Activated CD4-positive, alpha-beta T cell treated with anti-CD3 and anti-CD28 coated beads, Interleukin-10, Interleukin-2, amounts not matched to agents 100 ng/mL and 50 ng/mL, durations not matched to agents 16 hours and 8 hours (primary cell): ENCODE measurements at places on chromosomes 5 and 9.

DNA sequence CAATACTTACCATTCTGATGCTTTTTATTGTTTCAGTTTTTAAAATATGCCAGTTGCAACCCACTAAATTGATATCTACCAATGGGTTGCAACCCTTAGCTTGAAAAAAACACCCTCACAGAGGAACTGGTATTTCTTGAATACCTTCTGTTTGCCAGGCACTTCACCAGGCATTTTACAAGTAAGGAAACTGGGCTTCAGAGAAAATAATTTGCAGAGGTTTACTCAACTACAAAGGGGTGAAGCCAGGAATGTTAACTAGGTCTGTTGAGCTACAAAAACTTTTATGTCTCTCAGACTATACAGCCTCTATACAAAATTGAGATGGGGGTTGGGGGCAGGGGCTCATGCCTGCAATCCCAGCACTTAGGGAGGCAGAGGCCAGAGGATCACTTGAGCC lies 65.0 kb downstream of the STX17 start:
- no peak for DNase-seq

GRCh38 chr5:135076051-135076491 lies 42.0 kb upstream of the PITX1 start:
- DNase-seq = no peak

DNA sequence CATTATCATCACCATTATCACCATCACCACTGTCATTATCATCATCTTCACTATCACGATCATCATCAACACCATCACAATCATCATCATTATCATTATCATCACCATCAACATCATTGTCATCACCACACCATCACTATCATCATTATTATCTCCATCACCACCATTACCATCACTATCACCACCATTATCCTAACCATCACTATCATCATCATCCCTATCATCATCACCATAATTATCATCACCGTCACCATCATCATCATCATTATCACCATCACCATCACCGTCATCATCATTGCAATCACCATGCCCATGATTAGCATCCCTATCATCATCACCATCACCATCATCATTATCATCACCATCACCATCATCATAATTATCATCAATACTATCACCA lies 311.9 kb downstream of the IRX2 start:
- no peak for DNase-seq

GRCh38 chr5:67805666-67806348 lies 409.7 kb upstream of the PIK3R1 start:
- no peak for DNase-seq

DNA sequence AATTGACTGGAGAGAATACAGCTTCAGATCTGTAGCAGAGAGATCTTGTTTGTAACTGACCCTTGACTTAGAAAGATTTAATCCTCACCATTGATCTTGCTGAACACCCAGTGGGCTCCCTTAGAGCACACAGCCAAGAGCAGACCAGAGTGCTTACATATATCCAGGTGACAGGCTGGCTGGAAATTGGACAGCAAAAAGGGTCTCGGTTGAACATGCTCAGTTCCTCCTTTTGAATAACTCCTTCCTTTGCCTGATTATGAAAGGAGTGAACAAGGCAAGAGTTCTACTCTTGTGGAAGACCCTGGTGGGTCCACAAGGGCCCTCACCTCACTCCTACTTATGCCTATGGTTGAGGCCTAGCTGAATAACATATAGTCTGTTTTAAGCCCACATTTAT lies 134.2 kb upstream of the LHFPL2 start:
- no peak for DNase-seq

GRCh38 chr5:132557478-132558172 lies 848 bp downstream of the RAD50 start:
- DNase-seq = peak; percentile 65

- DNase-seq = no peak
Observed at GRCh38 chr5:90874066-90874465, 315.5 kb downstream of the ADGRV1 start.

DNA sequence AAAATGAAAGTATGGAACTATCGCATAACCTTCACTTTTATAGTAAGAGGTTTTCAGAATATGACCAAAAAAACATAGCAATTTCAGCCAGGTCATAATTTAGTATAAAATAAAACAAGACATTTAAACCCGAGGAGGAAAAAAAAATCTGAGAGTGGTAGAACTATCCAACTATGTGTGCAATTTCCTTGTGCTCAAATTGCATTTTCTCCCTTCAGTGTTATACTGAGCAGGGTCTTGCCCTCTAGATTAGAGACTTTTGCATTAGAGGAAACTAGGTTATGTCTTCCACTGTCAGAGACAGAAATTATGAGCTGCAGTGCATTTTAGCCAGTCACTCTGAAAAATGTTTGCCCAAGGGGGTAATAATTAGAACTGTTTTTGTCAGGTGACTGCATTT lies 330.6 kb downstream of the NR2F1-AS1 start:
- no peak for DNase-seq

DNA sequence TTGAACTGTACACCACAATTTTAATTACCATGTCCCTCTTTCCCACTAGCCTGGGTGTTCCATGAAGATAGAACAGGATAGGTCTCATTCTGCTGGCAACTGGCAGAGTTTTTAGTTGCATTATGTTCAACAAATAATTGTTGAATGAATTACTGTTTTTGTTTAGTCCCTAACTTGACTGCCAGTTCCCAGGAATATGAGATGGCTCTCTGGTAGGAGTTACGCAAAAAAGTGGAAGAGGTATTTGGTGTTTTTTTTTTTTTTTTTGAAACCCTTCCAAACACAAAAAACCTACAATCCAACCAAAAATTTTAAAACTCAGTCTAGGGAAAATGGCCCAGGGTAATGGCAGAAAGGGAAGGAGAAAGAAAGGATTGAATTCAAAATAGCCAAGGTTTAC lies 153.6 kb downstream of the GNAQ start:
- no peak for DNase-seq

DNA sequence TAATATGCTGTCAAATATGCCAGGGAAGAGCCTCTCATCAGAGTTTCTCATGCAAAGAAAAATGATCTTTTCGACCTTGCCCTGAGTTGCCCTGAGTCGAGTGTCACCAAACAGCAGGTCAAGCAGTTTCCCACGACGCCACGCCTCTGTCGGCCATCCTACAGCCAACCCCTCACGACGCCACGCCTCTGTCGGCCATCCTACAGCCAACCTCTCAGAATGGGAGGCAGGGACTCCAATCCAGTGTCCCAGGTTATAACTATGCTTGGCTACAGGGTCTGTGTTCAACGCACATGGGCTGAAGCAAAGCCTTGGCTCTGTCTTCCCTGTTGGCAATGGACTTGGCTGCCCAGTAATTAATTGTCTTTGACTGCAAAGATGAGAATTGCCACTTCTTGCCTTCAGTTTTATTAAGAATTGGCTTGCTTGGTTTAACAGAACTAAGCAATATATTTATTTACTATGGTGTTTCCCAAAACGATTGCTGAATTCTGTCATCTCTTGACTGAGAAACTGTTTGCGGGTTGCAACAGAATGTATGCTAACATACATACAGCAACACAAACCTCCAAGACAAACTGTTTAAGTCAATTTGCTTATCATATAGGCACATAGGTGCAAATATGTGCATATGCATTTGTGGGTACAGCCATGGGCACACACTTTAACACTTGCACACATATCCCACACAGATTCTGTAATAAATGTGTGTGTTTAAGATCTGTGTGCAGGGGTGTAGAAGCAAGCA lies 352.9 kb downstream of the GLIS3 start:
- no peak for DNase-seq

GRCh38 chr5:32507738-32508434 lies 63.3 kb upstream of the ZFR start:
- no peak for DNase-seq

- DNase-seq = no peak
Observed at GRCh38 chr5:139954462-139954861, 88.6 kb downstream of the NRG2 start.

GRCh38 chr5:174827558-174827957 lies 103.2 kb downstream of the MSX2 start:
- DNase-seq = no peak

- DNase-seq = no peak
Observed at GRCh38 chr5:59833448-59833847, 60.1 kb downstream of the PDE4D start.

DNA sequence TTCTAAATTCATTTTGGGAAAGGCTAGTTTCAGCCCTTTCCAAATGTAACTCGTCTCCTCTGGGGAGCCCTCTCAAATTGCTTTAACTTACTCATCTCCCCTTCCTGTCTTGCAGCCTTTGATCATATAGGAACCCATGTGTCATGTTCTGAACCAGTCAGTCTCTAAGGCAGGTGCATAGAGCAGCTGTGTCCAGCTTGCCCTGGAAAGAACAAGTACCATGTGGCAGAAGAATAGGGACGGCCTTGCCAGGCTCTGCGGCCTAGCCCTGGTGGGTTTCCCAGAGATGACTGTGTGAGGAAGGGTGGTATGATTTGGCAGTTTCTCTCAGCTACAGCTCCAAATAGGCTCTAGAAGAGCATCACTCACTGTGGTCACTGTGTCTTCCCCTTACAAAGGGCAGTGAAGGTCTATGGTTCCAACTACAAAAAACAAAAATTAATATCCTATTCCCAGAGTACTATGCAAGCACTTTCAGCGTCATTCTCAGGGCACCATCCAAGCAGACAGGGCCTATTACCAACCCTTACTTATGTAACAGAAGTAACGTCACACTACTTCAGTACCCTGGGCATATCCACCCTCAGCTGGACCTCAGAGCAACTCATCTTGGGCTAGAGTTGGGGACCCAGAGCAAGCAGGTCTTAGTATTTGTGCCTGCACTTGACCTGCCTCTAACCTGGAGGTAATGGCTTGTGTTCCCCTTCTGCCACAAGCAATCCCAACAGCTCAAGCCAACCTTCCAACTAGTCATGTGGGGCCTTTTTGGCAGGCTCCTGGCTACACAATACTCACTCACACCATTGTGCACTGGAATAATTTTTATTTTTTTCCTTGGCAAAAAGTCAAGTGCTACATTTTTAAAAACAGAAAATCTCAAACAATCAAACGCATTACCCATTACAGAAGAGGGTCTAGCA lies 37.2 kb upstream of the UBAP2 start:
- peak; percentile 34 for DNase-seq

- DNase-seq = no peak
Observed at GRCh38 chr5:78819166-78819565, 165.9 kb downstream of the ARSB start.

DNA sequence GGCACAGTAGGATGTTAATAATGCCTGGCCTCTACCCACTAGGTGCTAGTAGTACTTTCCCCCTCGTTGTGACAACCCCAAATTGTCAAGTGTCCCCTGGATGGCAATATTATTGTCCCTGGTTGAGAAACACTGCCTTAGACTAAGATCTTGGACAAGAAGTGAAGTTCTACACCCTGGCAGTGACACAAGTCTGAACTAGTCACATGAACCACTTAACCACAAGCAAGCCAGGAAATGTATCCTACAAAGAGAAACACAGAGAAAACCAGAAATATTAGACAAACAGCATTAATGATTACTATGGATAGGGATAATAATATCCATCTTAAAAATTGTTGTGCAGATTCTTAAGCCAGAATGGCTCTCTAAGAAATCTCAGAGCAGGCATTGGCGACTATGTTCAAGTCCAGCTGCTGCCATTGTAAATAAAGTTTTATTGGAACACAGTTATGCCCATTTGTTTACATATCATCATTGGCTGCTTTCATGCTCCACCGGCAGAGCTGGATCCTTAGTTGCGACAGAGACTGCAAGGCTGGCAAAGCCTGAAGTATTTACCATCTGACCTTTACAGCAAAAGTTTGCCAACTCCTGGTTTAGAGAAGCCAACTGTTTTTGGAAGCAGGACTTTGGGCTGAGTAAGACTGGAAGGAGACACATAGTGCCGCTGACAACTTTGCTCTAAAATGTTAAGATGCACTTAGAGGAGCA lies 80.8 kb downstream of the NTRK2 start:
- peak; percentile 61 for DNase-seq

- DNase-seq = no peak
Observed at GRCh38 chr9:96502539-96503373, 52.8 kb downstream of the HABP4 start.

DNA sequence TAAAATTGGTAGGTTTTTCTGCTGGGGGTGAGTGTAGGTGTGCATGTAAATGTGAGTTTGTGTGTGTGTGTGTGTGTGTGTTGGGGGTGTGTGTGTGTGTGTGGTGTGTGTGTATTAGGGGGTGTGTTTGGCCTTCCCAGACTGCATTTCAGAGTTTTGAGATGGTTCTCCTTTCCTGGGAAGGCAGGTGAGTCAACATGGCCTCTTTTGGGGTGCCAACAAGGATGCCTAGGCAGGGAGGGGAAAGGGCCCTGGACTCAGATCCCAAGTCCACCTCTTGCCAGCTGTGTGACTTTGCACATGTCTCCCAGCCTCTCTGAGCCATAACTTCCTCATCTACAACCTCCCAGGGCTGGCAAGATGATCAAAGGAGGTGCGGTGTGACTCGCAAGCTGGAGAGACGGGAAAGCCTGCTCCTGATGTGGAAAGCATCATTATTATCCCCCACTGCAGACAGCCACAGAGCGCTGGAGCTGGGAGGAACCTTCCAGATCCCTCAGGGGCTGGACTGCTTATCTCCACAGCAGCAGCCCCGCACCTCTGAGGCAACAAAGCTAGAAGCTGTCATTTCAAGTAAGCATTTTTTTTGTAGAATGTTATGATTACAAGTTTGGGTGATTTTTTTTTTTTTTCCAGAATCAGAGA lies 63.5 kb upstream of the TBC1D2 start:
- DNase-seq = no peak

- DNase-seq = no peak
Observed at GRCh38 chr5:101455851-101456250, 552.8 kb upstream of the ST8SIA4 start.

- DNase-seq = no peak
Observed at GRCh38 chr5:54249210-54250028, 61.0 kb downstream of the ARL15 start.

DNA sequence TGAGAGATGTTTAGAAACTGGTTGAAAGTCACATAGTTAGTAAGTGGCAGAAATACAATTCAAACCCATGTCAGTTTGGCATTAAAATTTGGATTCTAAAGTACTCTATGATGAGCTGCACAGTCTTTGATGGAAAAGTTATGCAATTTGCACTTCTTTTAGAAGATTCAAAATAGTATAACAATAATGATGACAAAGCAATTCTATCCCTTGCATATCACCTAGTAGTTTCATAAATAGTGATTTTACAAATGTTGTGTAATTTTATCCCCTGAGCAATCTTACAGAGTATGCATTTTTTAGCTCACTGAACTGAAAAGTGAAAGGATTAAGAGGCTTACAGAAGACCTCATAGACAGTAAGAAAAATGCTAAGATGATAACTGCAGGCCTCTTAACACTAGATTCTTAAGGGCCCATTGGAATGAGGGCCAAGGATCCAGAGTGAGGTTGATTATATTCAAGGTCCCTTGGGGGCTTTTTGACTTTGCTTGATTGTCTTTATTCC lies 3.7 kb downstream of the C5orf46 start:
- no peak for DNase-seq

- DNase-seq = no peak
Observed at GRCh38 chr5:81760521-81760920, 9.6 kb upstream of the SSBP2 start.

DNA sequence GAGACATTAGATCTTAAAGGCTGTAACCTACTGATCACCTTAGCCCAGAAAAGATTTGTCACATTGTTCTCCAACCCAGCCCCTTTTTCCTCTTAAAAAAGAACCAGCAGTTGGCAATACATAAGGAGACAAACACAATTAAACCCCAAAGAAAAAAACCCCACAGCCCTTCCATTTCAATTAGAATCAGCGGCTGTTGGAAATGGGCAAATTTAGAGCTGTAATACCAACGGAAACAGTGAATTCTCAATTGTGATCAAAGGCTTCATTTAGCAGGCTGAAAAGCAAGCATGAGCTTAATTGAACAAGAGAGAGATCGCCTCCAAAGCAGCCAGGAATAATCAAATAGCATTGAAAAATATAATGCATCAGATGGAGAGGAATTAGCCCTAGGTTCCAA lies 153.6 kb downstream of the FAM114A2 start:
- DNase-seq = no peak
